AG04449 (cell line): ENCODE measurements at places on chromosomes 13 and 19.

GRCh38 chr13:32925506-32925905 lies 90.7 kb upstream of the KL start:
- no peak for DNase-seq

- no peak for DNase-seq
Observed at GRCh38 chr19:57334191-57334590, 13.9 kb downstream of the ZNF543 start.

DNA sequence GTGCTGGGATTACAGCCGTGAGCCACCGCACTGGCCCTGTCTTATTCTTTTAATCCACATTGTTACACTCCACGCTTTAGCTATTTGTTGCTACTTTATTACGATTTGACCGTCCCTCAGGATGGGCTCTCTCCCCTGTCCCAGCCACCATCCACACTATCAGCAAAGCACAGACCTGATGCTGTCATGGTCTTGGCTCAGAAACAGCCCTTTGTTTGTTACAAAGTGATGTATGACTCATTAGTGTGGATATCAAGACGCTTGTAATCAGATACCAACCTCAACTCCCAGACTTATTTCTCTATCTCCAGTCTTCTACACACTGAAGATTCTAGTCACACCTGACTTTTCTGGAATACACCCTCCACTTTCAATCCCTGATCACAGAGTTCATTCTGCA lies 84.6 kb upstream of the FREM2 start:
- no peak for DNase-seq

- DNase-seq, result peak; percentile 49
Observed at GRCh38 chr19:57583521-57584416, at the start of gene ZIK1. ZIK1 (plus strand) TSS chr19:57584145; CDS start chr19:57584357, 212 bp downstream.
